ENCODE measurements at places on chromosomes 16 and 17.

DNA sequence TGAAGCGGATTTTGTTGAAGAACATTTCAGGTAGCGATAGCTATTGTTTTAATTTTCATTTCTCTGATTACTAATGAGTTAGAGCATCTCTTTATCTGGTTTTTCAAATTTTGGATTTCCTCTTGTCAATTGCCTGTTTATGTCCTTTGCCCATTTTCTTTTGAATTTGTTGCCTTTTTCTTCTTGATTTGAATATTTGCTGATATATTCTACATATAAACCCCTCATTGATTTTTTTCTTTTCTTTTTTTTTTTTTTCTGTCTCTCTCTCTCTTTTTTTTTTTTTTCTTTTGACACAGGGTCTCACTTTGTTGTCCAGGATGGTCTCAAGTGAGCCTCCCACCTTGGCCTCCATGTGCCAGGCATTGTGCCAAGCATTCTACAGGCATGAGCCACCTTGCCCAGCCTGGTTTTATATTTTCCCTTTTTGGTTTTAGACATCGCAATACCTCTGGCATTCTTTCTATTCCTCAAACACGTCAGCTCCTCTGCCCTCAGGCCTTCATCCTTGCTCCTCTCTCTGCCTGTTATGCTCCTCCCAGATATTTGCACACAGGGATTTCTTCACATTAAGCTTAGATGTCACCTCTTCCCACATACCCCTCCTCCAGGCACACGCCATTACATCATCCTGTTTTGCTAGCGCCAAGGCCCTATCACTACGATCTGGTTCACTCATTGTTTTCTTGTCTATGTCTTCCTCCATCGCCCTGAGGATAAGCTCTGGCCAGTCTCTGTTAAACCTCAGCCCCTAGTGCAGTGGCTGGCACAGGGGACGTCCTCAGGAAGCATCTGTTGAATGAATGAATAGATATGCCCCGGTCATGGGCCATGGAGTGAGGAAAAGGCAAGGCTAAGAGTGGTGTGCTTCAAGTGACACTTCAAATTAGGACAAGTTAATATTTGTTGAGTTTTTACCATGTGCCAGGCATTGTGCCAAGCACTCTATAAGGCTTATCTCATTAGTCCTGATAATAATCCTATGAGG lies 8.6 kb downstream of the SARM1 start:
- no peak for DNase-seq

- DNase-seq, result no peak
Measured at GRCh38 chr17:17702449-17703139, 21.3 kb downstream of the RAI1 start.

- peak; percentile 45 for DNase-seq
Measured at GRCh38 chr16:69143116-69143515, 10.7 kb downstream of the UTP4 start.

DNA sequence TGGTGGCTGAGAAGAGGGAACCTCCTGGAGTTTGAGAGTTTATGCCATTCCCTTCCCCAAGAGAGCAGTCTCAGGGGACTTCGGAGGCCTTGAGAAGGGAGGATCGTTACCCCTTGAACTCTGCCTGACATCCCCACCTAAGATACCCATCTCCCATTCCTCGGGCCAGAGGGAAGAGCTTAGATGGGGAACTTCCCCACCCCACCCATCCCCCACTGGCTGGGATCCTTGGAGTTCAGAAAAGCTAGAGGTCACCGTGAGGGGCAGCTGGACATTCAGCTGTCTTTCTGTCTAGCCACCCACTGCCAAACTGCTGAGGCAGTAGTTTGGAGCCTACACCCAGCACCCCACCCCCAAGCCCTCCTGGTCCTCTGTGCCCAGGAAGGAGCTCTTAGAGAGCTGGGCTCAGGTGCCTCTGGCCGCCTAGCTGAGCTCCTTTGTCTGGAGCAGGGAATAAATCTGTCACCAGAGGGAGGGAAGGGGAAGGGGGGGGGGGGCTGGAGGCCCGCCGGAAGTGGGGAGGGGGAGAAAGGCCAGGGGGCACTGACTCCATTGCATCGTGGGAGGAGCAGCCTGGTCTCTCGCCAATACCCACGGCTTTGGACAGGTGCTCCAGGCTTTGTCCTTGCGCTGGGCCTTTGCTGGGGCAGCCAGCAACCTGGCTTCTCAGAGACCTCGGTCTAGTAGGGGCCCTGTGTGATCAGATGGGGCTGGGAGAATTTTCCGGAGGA lies 1.0 kb downstream of the HSD11B2 start:
- peak; percentile 46 for DNase-seq

GRCh38 chr17:9386401-9386800 lies 189.2 kb downstream of the STX8 start:
- DNase-seq, result peak; percentile 19

GRCh38 chr17:3835410-3836229 lies 10.4 kb downstream of the NCBP3 start:
- no peak for DNase-seq

GRCh38 chr17:70454377-70454776 lies 285.0 kb downstream of the KCNJ2 start:
- no peak for DNase-seq

GRCh38 chr17:21164620-21165019 lies 37.9 kb downstream of the DHRS7B start:
- no peak for DNase-seq

GRCh38 chr16:86771506-86772460 lies 193.4 kb downstream of the FOXL1 start:
- DNase-seq, result no peak

GRCh38 chr17:60403962-60404361 lies 12.0 kb upstream of the USP32 start:
- DNase-seq, result no peak

- DNase-seq, result peak; percentile 53
Measured at GRCh38 chr17:28916302-28916934, 13.5 kb upstream of the DHRS13 start.

GRCh38 chr17:1179112-1179817 lies 516 bp downstream of the ABR start:
- no peak for DNase-seq

- DNase-seq, result no peak
Measured at GRCh38 chr16:85190572-85190971, 78.3 kb upstream of the CIBAR2 start.
